ENCODE measurements at places on chromosomes 11 and 22.

- peak; percentile 4 for DNase-seq
Measured at GRCh38 chr11:14974515-14975251, 2.5 kb upstream of the CALCA start.

DNA sequence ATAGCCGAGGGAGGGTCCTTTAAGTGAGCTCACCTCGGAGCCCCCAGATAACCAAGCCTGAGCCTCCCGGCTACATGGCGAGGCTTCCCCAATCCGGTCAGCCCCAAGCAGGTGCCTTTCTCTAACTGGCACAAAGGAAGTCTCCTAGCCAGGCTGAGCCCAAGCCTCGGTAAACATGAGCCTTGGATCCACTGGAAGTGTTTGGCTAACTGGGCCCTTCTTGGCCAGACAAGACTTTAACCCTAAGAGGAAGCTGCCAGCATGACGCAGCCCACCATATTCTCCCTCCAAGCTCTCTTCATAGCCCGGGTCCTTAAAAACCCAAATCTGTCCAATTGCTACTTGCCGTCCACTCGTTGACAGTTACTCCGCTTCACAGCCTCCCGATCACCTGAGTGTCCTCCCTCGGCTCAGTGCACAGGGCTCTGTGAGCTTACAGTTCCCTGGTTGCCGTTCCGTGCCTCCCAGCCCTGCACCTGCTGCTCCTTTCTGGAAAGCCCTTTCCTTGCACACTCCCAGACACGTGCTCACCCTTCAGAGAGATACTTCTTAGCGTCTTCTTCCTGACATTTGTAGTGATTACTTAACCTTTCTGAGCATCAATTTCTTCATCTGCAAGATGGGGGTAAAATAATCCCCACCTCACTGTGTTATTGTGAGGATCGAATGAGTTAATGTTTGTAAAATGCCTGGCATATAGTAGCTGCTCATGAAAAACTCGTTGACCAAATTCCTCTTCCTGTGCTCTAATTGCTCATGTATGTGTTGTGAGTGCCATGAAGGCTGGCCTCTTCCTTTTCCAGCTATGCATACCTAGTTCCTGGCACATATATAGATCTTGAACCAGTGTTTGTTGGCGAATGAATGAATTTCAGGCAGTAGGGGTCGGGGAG, 25.6 kb downstream of the TXN2 start:
- no peak for DNase-seq

GRCh38 chr11:43545610-43546009, 134.9 kb upstream of the HSD17B12 start:
- no peak for DNase-seq

GRCh38 chr22:26302726-26303125, 126.3 kb upstream of the ASPHD2 start:
- DNase-seq: no peak

GRCh38 chr22:30323246-30323645, 3.5 kb downstream of the TBC1D10A start:
- no peak for DNase-seq

DNA sequence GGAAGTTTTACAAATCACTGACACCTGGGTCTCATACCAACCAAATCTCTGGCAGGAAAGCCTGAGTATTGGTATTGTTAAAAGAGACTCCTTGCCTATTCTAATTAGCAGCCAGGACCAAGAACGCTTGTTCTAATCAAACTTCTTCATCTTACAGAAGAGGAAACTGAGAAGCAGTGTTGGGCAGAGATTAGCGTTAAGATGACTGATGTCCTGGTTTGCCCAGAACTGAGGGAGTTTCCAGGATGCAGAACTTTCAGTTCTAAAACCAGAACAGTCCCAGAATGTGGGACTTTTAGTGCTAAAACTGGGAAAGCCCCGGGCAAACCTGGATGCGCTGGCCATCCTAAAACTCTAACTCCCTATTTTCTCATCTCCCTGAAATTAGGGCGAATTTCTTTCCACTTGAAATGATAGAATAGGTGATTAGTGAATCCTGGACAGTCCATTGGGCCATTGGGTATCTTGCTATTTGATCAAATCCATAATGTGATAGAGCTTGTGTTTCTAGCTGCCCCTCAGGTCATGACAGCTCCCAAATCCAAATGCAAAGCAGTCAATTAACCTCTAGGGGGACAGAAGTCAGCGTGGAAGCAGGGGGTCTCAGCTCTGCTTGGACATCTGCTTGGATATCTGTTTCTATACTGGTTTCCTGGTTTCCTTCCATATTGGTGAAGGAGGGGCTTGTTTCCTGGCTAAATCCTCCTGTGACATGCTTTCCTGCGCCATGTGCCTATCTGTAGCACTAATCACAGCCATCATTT, 16.0 kb upstream of the TMPRSS13 start:
- no peak for DNase-seq

All from AML-193 (cell line).